ENCODE measurements at places on chromosomes 13 and 19. TPM values are rescaled to one million over a fixed set of nuclear protein-coding genes. Genes with fewer than 3 reads are reported as not detected.

Gene LILRB5
- total RNA-seq: 0.02 TPM

Gene PTGIR
- not detected for total RNA-seq

Gene KLHL1
- not detected for total RNA-seq

Gene SLC10A2
- not detected for total RNA-seq

Gene NCR1
- total RNA-seq: not detected

Gene LIPE
- 3.0 TPM for total RNA-seq

Gene NTF4
- total RNA-seq: 0.34 TPM

Gene C19orf33
- 777 TPM for total RNA-seq

Gene MAMSTR
- total RNA-seq: 0.26 TPM

Gene ZNF846
- total RNA-seq: 1.2 TPM

Gene FUT3
- total RNA-seq: 0.15 TPM

Gene NLRP4
- total RNA-seq: not detected

Gene NPAS1
- 6.8 TPM for total RNA-seq

Gene EID2B
- total RNA-seq: 10.3 TPM

Gene SSC5D
- total RNA-seq: 1.2 TPM

Gene SIGLEC12
- total RNA-seq: not detected

Gene CLIP3
- total RNA-seq: 0.76 TPM

Gene C13orf42
- total RNA-seq: not detected

Gene LCP1
- total RNA-seq: 0.14 TPM

Gene MIR17HG
- 2.3 TPM for total RNA-seq

Gene VWA8
- 6.7 TPM for total RNA-seq

Gene PRR20A
- not detected for total RNA-seq

Gene PGLYRP1
- total RNA-seq: not detected

Gene CCDC169
- 0.57 TPM for total RNA-seq

Gene SIX5
- 27.8 TPM for total RNA-seq

Gene GPR183
- not detected for total RNA-seq

Gene TLE2
- total RNA-seq: 3.0 TPM

Gene KLK12
- total RNA-seq: not detected

Gene ZSCAN18
- 2.7 TPM for total RNA-seq

Gene KIR3DL2
- total RNA-seq: not detected

Gene CUL4A
- 54.7 TPM for total RNA-seq

Gene PEAK3
- not detected for total RNA-seq

Gene SGCG
- total RNA-seq: not detected

Gene NLRP5
- total RNA-seq: not detected

Gene DACH1
- not detected for total RNA-seq

Gene ZNF583
- total RNA-seq: 2.5 TPM

Gene CPB2
- not detected for total RNA-seq

Gene IRGC
- total RNA-seq: not detected

Gene ANKRD24
- total RNA-seq: 0.39 TPM

Data from A549 treated with RU486 at 1 μM for 4 hours (cell line).